ENCODE measurements at places on chromosomes 1 and 21.
A peak's percentile ranks its signal among the peaks of the same experiment; 100 is the strongest.

DNA sequence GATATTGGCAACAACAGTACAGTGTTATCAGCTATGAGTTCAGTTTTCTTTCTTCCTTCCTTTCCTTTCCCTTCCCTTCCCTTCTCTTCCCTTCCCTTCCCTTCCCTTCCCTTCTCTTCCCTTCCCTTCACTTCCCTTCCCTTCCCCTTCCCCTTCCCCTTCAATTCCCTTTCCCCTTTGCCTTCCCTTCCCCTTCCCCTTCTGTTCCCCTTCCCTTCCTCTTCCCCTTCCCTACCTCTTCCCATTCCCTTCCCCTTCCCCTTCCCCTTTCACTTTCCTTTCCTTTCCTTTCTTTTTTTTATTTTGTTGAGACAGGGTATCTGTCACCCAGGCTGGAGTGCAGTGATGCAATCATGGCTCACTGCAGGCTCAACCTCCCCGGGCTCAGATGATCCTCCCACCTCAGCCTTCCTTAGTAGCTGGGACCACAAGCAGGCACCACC lies 72.3 kb upstream of the CAPZB start:
- DNase-seq, result no peak

- no peak for DNase-seq
These were observed 13.8 kb downstream of the CLDN14 start for GRCh38 chr21:36466061-36466511.

- no peak for DNase-seq
These were observed 2.7 kb upstream of the YBX1 start for GRCh38 chr1:42679364-42679983.

- no peak for DNase-seq
These were observed 65.2 kb downstream of the LRRC8C start for GRCh38 chr1:89698020-89698560.

DNA sequence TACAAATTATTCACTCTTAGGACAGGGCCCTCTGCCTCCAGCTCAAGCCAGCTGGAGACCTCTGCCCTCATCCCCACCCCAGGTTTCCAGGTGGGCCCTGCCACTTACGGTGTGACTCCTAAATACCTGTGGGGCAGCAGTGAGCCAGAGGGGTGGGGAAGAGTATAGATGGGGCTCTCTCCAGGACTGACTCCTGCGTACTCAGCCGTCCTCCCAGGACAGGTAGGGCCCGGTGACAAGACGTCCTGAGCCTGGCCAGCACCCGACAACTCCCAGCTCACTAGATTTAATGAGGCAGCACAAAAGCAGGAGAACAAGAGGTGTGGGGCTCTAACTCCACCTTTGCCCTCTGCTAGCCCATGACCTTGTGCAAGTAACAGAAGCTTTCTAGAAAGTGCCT lies 16.8 kb downstream of the GNG12 start:
- DNase-seq, result no peak

GRCh38 chr1:29082519-29082918 lies 41.2 kb downstream of the TMEM200B start:
- no peak for DNase-seq

GRCh38 chr1:110675060-110675791 lies 486 bp upstream of the KCNA3 start:
- peak; percentile 33 for DNase-seq

- DNase-seq, result no peak
These were observed 303.8 kb downstream of the NPHP4 start for GRCh38 chr1:5688081-5689077.

DNA sequence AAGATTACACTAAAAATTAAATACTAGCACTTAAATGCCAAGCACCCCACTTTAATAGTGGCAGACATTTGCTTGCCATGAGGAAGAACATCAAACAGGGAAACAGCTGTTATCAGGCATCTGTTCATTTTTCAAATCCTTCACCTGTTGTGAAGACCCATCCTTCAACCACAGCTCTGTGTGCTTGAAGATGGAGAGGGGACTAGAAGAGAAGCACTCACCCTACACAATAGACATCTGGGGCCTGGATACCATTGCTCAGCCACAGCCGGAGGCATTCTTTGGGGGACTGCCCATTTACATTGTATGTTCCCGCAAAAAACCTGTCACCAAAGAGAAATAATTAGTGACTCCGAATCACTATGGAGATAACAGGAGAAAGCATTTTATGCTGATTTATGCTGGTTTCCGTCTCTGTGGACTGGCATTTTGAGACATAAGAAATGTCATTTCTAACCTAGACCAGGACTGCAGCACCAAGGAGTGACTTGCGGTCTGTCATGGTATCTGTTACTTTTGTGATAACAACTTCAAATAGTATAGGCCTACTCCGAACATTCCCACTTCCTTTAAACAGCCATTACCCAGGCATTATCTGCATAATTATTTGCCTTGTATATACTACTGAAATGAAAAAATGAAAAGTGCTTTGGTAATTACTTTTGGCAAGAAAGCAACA lies 28.8 kb upstream of the MTF1 start:
- no peak for DNase-seq

GRCh38 chr1:31595836-31596736 lies 19.8 kb downstream of the TINAGL1 start:
- DNase-seq, result no peak

DNA sequence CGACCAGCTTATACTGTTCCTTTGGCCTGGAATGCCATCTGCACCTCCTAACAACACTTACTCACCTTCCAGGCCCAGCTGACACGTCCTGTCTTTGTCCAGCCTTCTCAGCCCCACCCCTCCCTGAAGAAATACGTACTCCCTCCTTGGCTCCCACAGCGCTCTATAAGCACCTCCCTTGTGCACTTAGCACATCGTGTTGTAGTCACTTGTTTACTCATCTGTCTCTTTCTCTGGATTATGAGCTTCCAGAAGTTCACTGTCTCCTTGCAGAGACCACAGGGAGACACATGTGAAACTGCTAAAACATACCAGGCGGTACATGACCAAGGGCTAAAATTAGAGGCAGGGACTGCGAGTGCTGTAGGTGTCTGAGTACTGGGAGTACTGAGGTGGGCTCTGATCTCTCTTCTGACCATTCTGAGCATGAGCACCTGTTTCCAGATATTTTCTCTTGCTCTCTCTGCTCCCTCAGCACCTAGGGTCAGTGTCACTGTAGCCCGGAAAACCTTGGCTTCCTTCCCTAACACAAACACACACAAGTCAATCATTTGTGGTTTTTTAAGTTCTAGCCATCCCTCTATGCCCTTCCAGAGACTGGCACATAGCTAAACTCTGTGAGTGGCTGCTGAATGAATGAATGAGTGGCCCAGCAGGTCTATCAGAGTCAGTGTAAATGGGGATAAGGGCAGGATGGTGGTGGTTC lies 5.1 kb downstream of the DCST1 start:
- no peak for DNase-seq

DNA sequence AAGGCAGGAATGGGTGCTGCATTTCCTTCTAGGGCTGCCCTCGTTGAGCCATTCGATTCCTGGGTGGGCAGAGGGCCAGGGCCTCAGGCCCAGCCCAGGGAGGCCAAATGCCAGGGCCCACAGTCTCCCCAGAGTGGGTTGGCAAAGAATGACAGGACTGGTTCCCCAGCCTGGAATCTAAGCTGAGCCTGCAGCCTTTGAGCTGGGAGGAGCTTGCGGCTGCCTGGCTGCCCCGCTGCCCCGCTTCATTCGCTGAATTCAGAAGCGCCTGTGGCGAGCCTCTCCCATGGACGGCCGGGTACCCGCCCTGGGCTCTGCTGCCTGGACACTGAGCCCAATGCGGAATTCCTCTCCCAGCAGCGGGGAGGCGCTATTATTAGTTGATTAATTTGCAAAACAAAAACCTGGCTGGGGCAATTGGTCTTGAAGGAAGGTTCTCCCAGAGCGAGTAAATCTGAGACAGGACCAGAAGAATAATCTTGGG lies 32.3 kb upstream of the TARDBP start:
- DNase-seq, result peak; percentile 81

GRCh38 chr1:6269720-6270400 lies 9.0 kb upstream of the GPR153 start:
- DNase-seq, result no peak

DNA sequence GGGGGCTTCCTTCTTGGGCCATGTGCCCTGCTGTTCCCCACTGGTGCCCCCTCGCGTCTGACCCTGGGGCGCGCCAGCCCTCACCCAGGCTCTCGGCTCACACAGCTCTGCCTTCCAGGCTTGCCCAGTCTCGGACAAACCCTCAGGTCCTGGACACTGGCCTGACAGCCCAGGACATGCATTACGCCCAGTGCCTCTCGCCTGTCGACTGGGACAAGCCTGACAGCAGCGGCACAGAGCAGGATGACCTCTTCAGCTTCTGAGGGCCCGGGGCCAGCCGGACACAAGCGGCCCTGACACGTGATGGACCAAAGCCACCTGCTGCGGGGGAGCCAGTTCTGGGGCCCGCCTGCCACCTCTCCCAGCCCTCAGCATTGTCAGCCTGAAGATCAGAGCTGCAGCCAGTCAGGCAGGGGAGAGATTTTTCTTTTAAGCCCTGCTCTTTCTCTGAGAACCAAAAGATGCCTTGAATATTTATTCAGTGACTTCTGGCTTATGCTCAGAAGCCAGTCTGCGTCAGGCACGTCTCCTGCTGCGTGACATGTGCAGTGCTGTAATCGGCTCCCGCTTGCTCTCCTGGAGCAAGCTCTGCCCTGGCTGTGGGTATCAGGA lies 23.4 kb downstream of the LDLRAP1 start:
- peak; percentile 87 for DNase-seq

GRCh38 chr1:9320520-9321479 lies 28.1 kb downstream of the SPSB1 start:
- no peak for DNase-seq

GRCh38 chr1:41618066-41618825 lies 133.8 kb upstream of the EDN2 start:
- peak; percentile 85 for DNase-seq

GRCh38 chr1:235996048-235996785 lies 68.7 kb downstream of the NID1 start:
- no peak for DNase-seq

DNA sequence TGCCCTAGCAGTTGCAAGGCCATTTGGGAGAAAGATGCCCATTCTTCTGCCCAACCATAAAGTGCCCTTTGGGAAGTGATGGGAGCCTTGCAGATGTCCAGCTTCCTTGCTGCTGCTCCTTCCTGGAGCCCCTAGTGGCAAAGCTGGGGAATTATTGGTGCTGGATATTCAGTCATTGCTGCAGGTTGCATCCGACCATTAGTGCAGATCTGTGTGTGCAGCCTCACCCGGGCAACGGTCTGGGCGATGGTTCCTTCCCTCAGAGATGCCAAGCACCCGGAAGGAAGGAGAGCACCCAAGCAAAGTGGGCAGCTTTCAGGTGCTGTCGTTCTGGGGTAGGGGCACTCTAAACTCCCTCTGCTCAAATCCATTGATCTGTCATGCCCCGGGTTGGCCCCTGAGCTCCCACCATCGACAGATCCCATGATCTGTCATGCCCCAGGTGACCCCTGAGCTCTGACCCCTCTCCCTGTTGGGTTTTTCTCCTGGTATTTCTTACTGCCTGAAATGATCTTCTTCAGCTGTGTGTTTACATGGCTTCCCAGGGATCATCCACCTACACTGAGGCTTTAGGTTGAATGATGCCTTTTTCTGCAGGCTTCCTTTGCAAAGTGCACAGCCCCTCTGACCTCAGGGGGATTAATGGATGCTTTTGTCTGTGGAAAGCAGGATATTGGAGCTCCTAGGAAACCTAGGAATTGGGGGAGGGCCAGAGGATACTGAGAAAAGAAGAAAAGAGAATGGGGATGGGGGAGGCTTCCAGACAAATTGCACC lies 467.5 kb downstream of the PTPRU start:
- DNase-seq, result peak; percentile 51

DNA sequence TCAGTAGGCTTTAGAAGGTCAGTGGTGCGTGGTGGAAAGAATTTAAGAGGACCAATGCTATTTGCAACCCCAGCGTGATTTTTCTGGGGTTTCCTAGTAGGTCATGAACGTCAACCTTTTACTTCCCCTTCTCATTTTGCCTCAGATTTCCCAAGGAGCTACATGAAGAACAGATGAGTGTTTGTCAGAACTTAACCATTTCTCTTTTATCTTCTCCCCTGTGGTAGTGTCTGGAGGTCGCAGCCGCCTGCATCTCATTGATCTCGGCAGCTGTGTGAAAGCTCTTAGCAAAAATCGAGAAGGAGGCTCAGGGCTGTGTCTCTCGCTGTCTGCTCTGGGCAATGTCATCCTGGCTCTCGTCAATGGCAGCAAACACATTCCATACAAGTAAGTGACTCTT lies 491.1 kb downstream of the KIF26B start:
- no peak for DNase-seq

Measured in cerebellum (tissue), 4 donors.